Breast epithelium (tissue), 4 donors: ENCODE measurements at places on chromosomes 3 and 15. TPM values are rescaled to one million over a fixed set of nuclear protein-coding genes. Genes with fewer than 3 reads are reported as not detected.

DNA sequence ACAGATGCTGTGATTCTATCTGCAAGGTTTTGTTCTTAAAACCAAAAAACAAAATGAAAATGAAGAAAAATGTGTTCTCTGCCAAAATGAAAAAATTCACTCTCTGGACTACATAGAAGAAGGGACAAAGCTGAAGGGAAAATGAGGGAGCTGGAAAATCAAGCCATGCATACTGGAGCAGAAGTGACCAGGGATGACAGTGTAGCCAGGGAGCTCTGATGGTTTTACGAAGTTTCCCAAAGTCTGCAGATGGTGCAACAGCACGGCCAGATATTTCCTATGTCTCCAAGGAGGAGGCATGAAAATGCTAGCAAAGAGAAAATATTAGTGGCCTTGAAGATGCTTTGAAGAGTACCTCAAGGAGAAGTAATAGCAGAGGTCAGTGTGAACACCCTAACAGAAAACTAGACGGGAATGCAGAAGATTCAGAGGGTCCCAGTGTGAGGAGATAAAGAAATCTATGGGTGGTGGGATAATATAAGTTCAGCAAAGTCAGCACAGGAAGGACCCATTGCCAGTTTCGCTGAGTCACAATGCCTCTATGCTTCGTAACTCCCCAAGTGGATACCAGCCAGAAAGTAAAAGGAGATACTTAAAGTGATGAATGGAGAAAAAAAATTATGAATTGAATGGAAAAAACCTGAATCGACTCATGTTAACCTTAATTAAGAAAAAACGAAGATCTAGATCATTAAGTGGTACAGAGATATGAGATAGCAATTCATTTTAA, 39.0 kb upstream of the POMGNT2 start:
- no peak for DNase-seq

GRCh38 chr15:97806766-97807165, 153.7 kb upstream of the ARRDC4 start:
- DNase-seq = no peak

DNA sequence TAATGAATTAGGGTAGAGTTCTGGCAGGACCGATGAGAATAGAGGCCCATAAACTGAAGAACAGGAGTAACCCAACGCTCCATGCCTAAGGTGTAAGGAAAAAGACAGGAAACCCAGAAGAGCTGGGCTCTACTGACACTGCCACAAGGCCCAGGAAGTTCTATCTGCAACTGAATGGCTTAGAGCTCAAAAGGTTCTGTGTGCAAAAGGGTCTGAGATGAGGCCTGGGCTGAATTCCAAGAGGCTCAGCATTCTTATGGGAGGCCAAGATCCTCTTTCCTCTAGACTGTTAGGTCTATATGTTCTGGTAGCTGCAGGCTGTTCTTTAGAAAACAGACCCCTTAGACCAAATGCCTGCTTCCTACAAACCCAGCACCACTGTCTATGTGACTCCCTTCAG, 30.5 kb upstream of the PRSS50 start:
- DNase-seq = no peak

DNA sequence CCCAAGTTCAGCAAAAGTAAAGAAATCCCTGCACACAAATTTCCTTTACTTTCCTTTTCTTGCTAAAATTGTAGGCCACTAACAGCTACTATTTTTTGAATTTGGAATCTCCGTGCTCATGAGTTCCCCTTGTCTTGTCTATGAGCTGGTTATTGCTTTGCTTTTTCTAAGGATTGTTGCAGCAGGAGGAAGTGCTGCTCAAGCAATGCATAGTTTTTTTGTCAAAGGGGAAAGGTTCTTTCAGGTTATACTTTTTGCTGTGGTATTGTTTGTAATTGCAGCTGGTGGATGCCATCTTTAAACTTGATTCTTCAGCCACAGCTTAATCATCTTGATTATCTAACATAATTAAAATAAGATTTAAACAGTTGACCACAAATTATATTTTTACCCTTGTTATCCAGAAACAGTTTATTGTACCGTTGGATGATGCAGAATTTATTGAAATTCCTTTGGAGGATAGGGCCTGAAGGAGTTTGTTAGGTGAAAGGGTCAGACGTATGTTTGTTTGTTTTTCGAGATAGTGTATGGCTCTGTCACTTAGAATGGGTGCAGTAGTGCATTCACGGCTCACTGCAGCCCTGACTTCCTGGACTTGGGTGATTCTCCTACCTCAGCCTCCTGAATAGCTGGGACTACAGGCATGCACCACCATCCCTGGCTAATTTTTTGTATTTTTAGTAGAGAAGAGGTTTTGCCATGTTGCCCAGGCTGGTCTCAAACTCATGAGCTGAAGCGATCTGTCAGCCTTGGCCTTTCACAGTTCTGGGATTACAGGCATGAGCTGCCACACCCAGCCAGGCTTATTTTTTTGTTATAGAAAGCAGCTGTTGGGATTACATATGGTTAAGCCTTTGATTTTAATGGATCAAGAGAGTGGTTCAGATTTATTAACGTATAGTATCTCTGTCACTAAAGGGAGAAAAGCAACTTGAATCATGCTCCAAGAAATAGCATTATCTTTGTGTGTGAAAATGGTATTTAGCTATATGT, 11.7 kb downstream of the MGA start:
- DNase-seq = no peak

DNA sequence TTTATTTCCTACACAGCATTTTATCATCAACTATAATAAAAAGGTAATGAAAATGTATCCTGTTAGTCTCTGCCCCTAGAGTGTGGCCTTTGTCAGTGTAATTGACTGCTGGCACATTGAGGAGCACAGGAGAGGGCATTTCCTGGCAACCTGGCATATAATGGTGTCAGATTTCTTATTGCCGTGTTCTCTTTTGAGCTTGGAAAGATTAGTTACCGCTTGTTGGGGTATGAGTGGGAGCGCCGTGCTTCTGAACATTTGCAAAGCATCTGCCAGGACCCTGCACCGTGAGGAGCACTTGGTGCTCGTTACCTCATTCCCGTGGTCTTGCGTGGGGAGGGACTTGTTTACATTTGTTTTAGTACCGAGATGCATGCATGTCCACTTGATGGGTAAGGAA, 124.4 kb downstream of the PTPRG start:
- DNase-seq = no peak

- no peak for DNase-seq
Measured at GRCh38 chr15:100694381-100695021, 92.1 kb downstream of the ASB7 start.

DNA sequence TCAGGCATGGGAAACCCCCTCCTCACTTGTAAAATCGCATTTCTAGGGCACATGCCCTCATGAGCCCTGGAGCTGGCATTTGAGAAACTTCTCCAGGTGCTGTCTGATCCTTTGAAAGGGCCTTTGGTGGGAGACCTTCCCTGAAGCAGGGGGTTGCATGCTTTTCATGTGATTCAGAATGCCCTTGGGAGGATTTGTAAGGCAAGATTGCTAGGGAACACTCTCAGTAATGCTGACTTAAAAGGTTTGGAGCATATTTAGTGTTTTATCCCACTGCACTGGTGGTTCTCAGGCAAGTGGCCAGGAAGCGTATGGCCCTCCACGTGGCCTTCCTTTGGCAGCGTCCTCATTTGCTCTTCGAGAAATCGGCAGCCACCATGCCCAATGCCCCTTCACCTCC, 164.1 kb downstream of the ARRDC4 start:
- no peak for DNase-seq

- no peak for DNase-seq
Measured at GRCh38 chr3:148187296-148187695, 510.4 kb upstream of the AGTR1 start.

GRCh38 chr3:49733551-49733950, 9.8 kb upstream of the GMPPB start:
- DNase-seq = no peak

GRCh38 chr15:69224383-69224782, 63.9 kb downstream of the GLCE start:
- DNase-seq = no peak

- no peak for DNase-seq
Measured at GRCh38 chr3:28912120-28912885, 368.6 kb upstream of the RBMS3 start.

DNA sequence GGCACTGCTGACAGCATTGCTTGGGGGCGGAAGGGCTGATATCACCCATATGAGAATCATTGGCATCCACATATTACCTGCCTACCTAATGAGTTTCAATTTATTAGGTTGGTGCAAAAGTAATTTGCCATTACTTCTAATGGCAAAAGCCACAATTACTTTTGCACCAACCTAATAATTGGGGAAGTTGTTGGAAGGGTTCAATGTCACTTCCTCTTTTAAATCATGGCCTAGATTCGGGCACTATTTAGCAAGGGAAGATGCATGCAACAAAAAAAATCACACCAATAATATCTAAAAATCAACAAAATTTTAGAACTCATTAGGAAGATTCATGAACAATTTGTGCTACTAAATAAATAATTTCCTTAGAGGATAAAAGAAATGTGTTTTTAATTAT, 56.0 kb upstream of the AGTR1 start:
- no peak for DNase-seq

- DNase-seq = no peak
Measured at GRCh38 chr3:16759227-16759903, 125.4 kb upstream of the PLCL2 start.

DNA sequence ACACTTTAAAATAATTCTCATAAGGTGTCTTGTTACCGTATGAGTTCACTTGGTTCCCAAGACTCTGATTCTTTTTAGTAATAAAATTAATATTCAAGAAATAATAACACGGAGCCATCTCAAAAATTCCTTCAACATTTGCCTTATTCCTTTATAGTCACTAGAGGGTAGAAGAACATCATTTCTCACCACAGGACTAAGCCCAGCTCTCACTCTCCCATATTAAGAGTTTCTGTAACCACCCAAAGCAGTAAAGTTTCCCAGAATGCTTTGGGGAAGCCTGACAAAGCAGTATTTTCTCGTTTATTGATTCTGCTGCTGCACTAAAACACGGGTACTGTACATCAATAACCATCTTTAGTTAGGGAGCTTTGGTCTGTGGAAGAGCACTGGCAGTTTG, 114.9 kb downstream of the MCTP2 start:
- DNase-seq = no peak

DNA sequence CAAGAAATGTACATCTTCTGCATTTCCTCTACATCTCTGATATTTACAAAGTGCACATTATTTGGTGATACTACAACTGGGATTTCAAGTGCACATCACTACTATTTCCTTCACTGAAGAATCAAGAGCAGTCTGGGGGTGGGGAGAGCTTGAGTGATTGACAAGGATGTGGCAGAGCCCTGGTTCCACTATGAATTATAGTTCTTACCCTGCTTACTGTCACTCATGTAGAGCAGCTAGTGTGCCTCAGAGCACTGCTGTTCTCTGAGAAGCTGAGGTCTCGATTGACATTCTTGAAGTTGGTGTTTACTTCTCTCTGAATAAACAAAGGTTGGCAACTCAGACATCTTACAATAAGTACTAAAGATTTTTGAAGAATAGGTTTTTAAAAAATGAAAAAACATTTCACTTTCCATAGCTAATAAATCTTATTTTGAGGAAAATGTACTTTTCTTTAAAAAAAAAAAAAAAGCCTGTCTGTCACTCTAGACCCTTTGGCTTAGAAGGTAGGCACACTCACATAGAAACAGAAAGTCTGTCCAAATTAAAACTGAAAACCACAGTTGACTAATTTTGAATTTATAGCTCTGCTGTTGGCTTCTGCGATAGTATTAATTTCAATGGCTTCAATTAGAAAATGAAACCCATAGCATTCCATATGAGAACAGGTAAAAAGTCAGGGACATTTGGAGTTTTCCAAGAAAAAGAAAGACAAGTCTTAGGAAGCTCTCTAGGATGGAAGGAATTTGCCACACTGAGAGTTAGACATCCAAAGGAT, 5.6 kb downstream of the GREM1 start:
- no peak for DNase-seq

- DNase-seq = no peak
Measured at GRCh38 chr3:76474632-76475031, 565.3 kb upstream of the ROBO2 start.

DNA sequence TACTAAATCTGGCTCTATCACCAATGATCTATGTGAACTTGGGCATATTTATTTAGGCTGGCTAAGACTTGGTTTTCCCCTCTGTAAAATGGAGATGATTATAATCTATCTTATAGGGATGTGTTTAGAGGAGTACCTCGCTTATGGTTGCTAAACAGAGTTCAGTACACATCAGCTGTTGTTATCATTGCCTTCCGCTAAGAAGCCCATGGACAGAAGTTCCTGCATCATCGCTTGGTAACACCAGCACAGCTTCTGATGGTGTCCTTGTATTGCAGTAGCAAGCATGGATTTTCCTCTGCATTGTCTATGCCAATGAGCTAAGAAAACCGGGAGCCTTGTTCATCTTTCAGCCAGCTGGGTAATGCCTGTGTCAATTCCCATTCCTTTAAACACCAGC, 73.1 kb upstream of the LRTM1 start:
- no peak for DNase-seq

GRCh38 chr3:359672-360071, 163.1 kb downstream of the CHL1 start:
- DNase-seq = no peak

- no peak for DNase-seq
Measured at GRCh38 chr3:5275529-5275928, 88.0 kb downstream of the EDEM1 start.

The CPOX gene
- 22.1 TPM for total RNA-seq

The COLQ gene
- 1.9 TPM for total RNA-seq

The RFX7 gene
- total RNA-seq = 8.3 TPM

The CCDC54 gene
- total RNA-seq = not detected

The GOLGA8S gene
- 0.44 TPM for total RNA-seq

The PYGO1 gene
- 5.9 TPM for total RNA-seq

The TRAIP gene
- 2.0 TPM for total RNA-seq

The MELTF gene
- total RNA-seq = 10.2 TPM

The CADM2 gene
- 7.4 TPM for total RNA-seq
